ENCODE measurements at places on chromosomes 3 and 15.

GRCh38 chr15:44788748-44789147 is 52.4 kb downstream of the TRIM69 start:
- DNase-seq = no peak

GRCh38 chr3:190618330-190619030 is 104.6 kb downstream of the IL1RAP start:
- peak; percentile 52 for DNase-seq

GRCh38 chr3:188270423-188270972 is 116.5 kb downstream of the LPP start:
- peak; percentile 84 for DNase-seq

GRCh38 chr3:155292133-155292532 is 1.4 kb downstream of the STRIT1 start:
- DNase-seq = no peak
